ENCODE measurements at places on chromosomes 5 and 9.

- DNase-seq = peak; percentile 56
Measured at GRCh38 chr9:17531642-17532254, 47.1 kb upstream of the SH3GL2 start.

DNA sequence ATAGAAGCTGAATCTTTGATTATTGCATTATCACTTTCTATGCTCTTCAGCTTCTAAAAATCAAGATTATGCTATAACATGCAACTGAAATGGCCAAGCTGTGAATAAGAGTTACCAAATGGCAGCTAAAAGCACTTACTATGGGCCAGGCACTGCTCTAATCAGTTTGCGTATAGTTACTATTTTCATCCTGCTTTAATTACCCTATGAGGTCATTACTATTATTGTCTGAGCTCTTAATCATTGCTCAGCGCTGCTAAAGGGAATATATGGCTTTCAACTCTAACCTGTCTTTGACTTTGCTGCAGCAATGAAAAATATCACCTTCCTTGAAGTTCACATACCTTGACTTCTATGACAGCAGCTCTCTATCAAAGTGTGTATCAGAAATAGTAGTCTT, 210.8 kb downstream of the TRPM3 start:
- DNase-seq = no peak

- peak; percentile 18 for DNase-seq
Measured at GRCh38 chr9:111904891-111905291, 8.3 kb downstream of the UGCG start.

- peak; percentile 46 for DNase-seq
Measured at GRCh38 chr9:133048595-133048994, 13.2 kb upstream of the CEL start.

DNA sequence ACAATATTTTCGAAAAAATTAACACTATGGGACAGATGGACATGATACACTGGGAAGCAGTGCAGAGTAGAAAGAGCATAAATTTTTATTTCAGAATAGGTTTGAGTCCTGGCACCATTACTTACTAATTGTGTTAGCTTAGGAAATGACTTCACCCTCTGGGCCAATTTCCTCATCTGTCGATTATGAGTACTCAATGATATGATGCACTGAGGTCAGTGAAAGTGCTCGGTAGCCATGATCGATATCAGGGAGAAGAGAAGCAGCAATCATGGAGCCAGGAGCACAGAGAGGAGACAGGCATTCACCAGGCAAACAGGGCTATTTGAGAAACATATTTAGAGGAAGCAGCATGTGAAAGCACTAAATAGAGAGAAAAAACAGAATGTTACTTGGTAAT, 29.4 kb downstream of the NR6A1 start:
- DNase-seq = no peak

DNA sequence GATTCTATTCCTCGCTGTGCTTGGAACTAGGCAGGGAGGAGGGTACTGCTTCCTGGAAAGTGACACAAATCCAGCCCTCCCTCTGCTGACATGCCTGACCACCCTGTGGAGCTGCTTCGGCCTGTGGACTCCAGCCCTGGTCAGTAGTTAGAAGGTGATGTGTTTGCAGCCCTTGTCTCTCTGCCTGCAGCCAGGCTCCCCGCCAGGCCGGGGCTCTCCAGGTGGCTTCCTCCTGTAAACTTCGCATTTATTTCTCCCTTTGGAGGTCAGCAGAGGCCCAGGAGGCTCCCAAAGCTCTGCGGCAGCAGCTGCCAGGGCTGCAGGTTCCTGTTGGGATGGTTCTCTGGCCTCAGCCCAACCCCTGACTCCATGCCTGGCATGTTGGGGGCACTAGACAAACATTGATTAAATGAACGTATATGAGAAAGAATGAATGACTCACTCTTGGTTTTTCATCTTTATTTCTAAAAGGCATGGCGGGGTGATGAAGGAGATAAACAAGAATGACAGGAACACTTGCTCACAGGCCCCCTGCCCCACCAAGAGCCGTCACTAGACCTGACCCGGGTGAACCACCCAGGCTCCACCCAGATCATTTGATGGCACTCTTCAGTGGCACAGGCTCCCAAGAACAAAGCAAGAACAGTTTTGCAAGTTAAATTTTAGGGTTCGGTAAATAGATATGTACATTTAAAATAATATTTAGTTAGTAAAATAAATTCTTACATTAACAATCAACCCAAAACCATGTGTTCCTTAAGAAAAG, 8.4 kb upstream of the IRX2 start:
- no peak for DNase-seq

GRCh38 chr5:61371474-61371873, 39.4 kb downstream of the ZSWIM6 start:
- DNase-seq = no peak

DNA sequence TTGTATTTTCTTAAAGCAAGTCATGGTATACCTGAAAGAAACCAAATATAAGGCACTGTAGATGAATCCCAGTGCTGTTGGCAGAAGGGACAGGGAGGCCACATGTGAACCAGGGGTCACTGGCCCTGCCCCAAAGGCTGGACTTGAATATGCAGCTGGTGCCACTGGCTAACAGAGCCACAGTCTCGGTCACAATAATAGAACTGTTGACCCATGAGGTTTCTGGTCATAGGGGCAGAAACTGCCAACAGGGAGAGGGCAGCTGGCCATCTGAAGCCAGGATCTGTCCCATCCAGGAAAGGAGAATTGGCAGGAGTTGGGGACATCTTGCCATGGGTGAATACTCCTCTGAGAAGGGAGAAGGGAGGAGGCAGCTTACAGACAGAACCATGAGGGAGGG, 31.9 kb downstream of the PALM2AKAP2 start:
- no peak for DNase-seq

- peak; percentile 48 for DNase-seq
Measured at GRCh38 chr5:159864885-159865691, 51.2 kb upstream of the ADRA1B start.

GRCh38 chr5:130885691-130886090, 279.4 kb downstream of the HINT1 start:
- no peak for DNase-seq

DNA sequence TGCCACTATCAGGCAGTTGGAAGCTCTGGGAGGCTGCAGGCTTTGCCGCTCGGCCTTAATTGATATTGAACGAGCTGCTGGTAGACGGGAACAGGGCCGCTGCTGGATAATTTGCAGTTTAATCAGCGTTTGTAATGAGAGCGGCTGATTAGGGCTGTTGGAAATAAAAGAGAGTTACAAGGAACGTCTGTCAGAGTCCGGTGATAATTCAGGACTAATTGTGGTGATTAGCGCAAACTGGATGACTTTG, 68.2 kb upstream of the TBCA start:
- DNase-seq = no peak

- no peak for DNase-seq
Measured at GRCh38 chr9:120846251-120846889, 3.6 kb upstream of the PSMD5 start.

DNA sequence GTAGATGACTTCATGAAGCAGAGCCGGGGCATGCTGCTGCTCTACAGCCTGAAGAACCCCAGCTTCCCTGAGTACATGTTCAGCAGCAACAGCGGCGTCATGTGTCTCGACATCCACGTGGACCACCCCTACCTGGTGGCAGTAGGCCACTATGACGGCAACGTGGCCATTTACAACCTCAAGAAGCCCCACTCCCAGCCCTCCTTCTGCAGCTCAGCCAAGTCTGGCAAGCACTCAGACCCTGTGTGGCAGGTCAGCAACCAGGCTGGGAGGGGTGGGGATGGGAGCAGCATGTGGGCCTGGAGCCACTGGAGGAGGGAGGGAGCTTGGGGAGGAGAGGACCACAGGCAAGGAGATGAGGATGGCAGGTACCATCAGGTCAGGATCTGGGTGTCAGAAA, 16.2 kb downstream of the ENHO start:
- DNase-seq = no peak

DNA sequence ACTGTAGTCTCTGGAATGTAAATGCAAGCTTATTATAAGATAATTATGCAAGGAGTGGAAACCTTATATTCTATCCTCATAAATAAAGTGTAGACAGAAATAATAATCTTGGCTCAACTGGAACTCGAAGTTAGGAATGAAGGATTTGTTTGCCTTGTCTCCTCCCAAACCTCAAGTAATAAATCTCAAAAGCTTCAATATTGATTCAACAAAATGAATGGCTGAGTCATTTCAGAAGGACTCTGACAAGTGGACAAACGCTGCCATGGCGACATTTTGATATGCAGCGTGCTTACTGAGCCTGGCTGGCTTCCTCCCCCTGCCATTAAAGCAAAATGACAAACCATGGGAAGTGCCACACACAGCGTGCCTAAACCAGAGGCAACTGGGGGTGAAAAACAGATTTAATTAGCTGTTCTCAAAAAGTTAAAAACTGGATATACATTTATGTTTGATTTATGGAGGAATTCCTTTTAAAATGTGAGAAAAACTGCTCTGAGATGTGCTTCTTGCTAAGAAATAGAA, 10.5 kb upstream of the ADGRV1 start:
- DNase-seq = peak; percentile 55

DNA sequence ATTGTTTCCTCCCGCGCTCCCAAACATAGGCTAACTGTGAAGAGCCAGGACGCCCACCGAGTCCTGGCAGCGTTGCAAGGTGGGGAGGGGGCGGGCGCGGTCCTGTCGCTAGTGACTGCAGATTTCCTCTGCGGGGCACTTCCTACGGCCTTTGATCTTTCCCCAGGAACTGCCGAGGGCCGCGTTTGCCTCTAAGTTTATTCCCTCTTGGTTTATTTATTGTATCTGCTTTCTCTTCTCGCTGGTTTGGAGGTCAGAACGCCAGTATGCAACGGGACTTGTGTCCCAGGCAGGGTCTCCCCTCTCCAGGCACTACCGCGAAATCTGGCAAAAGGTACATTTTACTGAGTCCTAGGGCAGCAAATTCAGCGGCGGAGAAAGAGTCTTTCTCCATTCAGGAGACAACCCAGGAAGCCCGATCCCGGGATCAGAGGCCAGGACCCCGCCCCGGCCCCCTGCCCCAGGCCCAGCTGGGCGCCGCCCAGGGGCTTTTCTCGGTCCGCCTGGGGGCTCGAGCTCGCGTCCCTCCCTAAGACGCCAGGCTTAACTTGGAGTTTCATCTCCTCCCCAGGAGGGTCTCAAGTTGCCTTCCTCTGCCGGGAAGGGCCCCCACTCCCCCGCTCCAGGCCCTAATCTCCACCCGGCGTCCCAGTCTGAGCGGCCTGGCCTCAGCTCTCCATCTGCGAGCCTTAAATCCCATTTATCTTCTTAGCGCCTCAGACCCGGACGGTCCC, 884 bp upstream of the EGFLAM start:
- no peak for DNase-seq

DNA sequence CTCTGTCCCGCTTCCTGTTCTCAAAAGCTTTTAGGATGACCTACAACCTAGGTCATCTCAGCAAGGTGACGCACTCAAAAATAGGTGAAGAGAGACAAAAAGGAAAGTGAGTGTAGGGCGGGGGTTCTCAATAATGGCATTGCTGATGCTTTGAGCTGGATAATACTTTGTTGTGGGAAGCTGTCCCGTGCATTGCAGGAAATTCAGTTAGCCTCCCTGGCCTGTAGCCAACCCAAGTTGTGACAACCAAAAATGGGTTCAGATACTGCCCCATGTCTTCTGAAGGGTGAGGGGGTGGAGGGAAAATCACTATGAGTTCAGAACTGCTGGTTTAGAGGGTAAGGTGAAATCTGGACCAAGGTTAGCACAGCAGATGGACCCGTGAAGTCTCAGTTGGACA, 151.4 kb downstream of the MAST4 start:
- DNase-seq = no peak

DNA sequence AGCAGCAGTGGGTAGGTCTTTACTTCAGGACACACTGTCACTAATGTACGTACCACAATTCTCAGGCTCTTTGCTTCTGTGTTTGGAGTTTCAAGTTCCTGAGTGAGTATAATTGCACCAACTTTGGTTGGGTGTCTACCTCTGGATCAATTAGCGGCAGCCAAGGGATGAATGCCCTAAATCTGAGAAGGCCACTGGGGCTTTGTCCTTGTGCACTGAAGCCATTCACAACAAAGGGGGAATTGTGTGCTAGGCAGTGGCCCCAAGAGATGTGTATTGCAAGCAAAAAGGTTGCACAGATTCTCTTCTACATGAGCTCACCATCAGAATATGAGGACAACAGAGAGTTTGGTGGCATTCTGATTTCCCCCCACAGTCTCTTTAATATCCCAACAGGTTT, 3.9 kb upstream of the PHF24 start:
- no peak for DNase-seq

- no peak for DNase-seq
Measured at GRCh38 chr9:89538871-89539270, 41.0 kb upstream of the SEMA4D start.

DNA sequence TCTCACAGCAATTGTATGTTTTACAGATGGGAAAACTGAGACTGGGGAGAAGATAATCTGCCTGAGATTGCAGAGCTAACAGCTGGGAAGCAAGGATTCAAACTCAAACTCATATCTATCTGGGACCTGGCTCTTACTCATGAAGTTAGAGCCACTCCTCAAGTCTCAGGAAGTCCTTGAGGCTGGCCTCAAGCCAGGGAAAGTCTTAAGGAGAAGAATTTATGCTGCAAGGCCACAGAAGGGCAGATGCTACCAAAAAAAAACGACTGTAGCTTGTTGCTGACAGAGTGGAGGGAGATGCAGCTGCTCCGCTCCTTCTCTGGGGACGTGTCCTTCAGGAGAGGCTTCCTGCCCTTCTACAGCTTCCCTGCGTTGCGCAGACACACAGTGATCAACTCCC, 39.8 kb downstream of the BARHL1 start:
- peak; percentile 69 for DNase-seq

DNA sequence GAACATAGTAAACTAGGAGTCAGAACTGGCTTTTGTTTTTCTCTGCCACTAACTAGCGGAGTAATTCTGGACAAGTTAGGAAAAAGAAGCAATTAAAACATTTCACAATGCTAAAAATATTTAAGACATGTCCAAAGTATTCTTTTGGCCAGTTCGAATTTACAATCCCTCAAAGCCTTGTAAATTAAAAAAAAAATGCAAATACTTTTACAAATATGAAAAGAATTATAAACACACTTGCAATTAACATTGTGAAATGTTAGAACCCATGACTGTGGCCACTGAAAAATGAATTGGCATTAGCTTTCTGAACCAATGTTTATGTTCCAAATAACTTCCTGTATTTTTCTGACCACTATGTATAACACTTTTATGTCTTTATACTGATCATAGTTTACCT, 2.2 kb downstream of the RAD1 start:
- peak; percentile 91 for DNase-seq
